ENCODE measurements at places on chromosomes 7 and 10. TPM values are rescaled to one million over a fixed set of nuclear protein-coding genes. Genes with fewer than 3 reads are reported as not detected.

DNA sequence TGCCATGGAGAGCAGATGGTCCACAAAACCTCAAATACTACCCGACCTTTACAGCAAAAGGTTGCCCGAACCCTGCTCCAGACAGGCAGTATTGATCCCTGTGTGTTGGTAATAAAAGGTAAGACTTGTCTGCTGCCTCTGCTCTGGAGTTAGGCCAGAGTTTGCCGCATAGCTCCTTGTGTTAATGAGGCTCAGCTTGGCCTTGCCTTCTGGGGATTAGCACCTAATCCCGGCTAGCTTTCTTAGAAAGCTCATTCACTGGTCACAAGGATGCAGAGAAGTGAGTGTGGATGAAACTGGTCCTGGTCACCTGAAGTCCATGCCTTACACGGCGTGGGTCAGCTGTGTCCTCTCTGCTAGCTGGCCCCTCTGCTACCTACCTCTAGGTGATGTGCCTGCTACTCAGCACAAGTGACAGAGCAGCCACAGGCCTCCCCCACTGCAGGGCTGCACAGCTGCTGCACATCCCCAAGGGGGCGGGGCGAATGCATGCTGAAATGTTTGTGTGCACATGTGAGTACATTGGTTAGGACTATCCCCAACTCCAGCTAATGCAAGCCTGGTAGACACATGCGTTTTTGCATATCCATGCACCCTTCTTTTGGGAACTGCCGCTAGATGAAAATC lies 31.7 kb upstream of the SYPL1 start:
- peak; percentile 43 for ATAC-seq

- ATAC-seq = no peak
These were observed 3.4 kb downstream of the ZNF239 start for GRCh38 chr10:43570971-43571370.

GRCh38 chr10:76399226-76399625 lies 967.8 kb downstream of the LRMDA start:
- ATAC-seq = no peak

DNA sequence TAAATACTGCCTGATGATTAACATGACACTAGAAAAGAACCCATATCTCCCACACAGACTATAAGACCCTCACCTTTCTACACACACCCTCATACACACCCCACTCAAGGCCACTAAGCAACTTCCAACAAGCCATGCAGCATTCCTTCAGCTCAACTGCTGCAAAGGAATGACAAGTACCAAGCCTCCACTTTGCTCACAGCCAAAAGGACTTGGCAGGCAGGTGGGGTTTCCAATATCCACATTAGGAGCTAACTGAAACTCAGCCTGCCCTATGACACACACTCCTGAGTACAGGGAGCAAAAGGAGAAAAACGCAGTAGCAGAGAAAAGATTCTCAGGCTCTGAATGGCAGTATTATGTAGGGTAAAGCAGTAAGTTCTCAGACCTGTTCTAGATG lies 13.4 kb downstream of the USP54 start:
- ATAC-seq = no peak

TRIM50 gene
- total RNA-seq = 0.21 TPM

GRCh38 chr10:18368273-18368672 lies 228.0 kb downstream of the CACNB2 start:
- ATAC-seq = no peak
